ENCODE measurements at places on chromosomes 7 and 10.

DNA sequence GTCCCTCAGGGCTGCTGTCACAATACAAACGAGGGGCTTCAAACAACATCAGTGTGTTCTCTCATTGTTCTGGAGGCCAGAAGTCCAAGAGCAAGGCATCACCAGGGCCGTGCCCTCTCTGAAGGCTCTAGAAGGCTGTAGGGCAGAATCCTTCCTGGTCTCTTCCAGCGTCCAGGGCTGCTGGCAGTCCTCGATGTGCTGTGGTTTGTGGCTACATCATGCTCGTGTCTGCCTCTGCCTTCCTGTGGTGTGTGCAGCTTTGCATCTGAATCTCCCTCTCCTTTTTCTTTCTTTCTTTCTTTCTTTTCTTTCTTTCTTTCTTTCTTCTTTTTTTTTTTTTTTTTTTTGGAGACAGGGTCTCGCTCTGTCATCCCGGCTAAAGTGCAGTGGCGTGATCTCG is 103.5 kb downstream of the INSYN2A start:
- no peak for DNase-seq

- no peak for DNase-seq
Measured at GRCh38 chr10:73556855-73557254, 34.3 kb downstream of the USP54 start.

- no peak for DNase-seq
Measured at GRCh38 chr10:13707156-13707881, 120.6 kb downstream of the PRPF18 start.

DNA sequence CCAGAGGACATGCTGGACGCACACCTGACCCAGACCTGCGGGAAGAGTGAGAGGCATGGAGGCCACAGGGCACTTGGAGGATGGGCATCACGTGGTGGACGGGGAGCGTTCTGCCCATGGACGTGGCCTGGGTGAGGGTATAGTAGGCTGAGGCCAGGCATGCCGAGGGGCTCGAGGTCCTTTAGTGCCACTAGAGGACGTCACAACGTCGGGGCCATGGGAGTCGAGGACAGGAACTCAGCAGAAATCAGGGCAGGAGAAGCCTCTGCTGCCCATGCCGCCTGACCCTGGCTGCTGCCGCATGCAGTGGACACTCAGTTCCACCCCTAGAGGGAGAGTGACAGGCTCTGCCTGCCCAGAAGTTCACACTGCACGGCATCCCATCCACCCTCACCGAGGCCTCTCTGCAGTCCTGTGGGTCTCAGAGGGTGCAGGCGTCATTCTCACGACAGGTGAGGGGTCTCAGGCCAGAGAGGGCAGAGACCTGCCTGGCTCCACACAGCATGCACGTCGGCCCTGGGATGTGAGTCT is 198.7 kb downstream of the ADARB2 start:
- DNase-seq: no peak

- DNase-seq: no peak
Measured at GRCh38 chr7:138837627-138838026, 39.6 kb upstream of the ATP6V0A4 start.

DNA sequence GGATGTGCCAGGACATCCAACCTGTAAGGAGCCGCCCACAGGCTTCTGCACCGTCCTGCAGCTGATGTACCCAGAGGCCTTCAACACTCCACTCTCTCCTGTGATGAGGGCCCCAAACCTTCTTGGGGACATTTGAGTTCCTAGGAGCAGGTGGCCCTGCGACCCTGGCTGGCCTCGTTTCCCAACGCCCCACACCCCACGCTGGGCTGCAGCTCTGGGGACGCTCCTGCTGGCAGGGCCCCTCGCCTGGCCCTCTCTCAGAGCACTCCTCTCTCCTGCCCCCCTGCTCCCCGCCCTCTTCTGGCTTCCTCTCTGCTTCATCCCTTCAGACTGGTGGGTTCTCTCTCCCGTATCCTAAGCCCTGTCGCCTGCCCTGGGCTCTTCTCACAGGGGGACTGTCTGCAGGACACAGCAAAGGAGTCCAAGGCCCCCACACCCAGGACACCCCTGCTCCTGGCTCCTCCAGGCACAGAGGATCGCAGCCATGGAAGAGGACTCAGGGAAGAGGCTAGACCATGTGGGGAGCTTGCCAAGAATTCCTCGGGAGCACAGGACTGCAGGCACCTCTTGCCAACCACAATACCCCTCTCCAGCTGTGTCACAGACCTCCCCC is 541.4 kb downstream of the TCERG1L start:
- DNase-seq: no peak

- peak; percentile 15 for DNase-seq
Measured at GRCh38 chr7:33040803-33041516, 21.6 kb downstream of the NT5C3A start.

DNA sequence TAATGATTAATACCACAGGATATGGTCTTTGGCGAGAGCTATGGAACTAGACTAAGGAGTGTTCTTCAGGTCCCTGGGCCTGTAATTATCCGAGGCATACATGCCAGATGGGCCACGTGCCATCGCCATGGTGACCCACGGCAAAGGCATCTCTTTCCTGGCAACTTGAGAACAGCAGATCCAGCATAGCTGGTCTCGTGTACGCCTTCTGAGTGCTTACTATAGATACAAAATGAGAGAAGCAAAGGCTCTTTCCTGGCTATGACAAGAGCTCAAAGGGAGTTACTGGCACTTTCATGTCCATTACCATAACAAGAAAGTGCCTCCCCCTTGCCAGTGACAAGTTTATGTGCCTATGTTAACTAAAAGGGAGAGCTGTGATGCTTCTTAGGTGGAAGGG is 26.0 kb upstream of the GLI3 start:
- no peak for DNase-seq

DNA sequence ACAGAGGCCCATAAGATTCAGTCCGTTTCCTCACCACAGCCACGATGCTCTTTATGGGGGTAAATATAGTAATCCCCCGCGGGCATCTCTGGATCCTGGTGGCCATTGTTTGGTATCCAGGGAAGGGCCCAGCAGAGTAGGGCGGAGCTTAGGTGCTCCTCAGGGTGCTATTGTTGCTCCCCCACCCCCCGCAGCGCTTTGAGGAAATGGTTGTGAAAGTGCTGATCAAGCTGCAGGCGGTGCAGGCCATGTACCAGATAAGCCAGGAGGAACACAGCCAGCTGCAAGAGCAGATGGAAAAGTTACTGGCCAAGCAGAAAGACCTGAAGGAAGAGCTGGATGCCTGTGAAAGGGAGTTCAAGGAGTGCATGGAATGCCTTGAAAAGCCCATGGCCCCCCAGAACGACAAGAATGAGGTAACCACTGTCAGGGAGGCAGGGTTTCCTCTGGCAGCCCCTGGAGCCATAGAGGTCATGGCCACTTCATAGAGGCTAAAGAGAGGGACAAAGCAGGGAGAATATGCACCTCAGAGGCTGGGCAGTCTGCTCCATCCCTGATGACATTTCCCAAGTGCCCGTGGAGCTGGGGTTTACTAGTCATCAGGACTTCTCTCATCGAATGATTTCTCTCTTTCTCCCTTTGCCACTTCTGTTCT is 17.6 kb upstream of the FLNC start:
- peak; percentile 81 for DNase-seq

- no peak for DNase-seq
Measured at GRCh38 chr10:68163735-68164134, 54.4 kb downstream of the MYPN start.

DNA sequence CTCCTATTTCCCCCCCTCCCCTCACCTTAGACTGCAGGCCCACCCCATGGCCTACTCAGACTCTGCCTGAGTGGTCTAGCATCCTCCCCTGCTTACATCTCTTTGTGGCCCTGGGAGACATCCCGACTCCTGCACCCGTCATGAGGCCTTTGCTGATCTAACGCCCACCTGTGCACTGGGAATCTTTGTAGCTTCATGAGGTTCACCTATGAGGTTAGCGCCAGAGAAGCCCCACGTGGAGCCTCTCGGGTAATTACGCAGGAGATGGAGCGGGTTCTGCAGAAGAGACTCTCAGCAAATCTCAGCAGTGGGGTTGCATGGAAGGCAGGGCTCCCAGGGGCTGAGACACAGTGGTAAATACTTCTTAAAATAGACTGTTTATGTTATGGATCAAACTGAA is 43.5 kb upstream of the HSPA12A start:
- no peak for DNase-seq

DNA sequence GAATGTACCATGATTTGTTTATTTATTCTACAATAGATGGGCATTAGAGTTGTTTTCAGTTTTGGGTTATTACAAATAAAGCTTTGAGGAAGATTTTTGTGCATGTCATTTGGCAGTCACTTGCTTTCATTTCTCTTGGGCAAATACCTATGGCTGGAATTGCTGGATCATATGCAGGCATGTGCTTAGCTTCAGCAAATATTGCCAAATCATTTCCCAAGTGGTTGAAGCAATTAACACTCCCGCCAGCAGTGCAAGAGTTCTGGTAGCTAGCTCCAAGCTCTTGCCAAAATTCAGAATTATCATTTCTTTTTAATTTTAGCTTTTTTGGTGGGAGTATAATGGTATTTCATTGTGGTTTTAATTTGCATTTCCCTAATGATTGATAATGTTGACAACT is 32.9 kb upstream of the PCBD1 start:
- no peak for DNase-seq

- peak; percentile 63 for DNase-seq
Measured at GRCh38 chr10:71725998-71726579, 6.5 kb upstream of the C10orf105 start.

DNA sequence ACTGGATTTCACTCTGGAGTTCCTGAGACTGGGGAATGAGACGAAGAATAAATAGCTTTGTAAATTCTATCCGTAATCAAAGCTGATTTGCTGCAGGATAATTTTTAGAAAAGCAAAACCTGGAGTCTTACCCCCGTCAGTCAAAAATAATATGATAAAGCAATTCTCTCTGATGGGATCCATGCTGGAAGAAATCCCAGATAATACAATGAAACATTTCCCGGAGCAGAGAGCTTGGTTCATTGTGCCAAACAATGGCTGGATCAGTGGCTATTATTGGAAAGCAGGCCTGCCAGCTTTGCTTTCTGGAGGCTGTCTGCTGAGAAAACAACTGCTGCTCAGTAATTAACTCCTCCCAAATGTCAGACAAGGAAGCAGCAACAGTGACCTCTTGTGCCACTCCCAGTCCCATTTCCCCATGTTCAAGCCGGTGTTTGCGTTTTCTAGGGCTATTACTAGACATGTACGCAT is 609.4 kb upstream of the PCDH15 start:
- DNase-seq: no peak

DNA sequence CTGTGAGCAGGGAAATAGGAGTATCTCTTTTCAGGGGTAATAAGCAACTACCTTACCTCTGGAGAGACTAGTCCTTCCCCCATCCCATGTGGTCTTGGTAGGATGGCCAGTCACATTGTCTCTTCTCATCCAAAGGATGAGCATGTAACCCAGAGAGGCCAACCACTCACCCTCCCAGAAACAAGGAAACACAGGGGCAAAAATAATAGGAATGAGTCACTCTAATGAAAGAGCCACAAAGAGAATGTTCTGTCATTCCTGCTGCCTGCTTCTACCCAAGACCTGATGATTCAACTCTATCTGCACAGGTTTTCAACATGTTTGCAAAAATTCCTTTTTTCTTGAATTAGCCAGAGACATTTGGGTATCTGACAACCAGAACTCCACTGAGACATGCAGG is 99.3 kb upstream of the NFE2L3 start:
- DNase-seq: no peak

GRCh38 chr10:92880917-92881316 is 32.6 kb downstream of the EXOC6 start:
- no peak for DNase-seq

DNA sequence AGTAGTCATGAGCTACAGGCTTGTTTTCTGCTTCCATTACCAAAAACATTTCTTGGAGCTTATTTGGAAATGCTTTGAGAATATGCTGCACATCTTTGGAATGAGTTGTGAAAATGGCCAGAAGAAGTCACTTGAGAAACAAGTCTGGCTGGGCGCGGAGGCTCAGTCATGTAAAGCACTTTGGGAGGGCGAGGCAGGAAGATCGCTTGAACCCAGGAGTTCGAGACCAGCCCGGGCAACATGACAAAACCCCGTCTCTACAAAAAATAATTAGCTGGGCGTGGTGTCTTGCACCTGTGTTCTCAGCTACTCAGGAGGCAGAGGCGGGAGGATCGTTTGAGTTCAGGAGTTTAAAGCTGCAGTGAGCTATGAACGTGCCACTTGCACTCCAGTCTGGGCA is 882 bp upstream of the CHCHD1 start:
- no peak for DNase-seq

GRCh38 chr7:50427518-50427917 is 22.6 kb downstream of the FIGNL1 start:
- no peak for DNase-seq

GRCh38 chr7:146346096-146346495 is 229.5 kb downstream of the CNTNAP2 start:
- no peak for DNase-seq

DNA sequence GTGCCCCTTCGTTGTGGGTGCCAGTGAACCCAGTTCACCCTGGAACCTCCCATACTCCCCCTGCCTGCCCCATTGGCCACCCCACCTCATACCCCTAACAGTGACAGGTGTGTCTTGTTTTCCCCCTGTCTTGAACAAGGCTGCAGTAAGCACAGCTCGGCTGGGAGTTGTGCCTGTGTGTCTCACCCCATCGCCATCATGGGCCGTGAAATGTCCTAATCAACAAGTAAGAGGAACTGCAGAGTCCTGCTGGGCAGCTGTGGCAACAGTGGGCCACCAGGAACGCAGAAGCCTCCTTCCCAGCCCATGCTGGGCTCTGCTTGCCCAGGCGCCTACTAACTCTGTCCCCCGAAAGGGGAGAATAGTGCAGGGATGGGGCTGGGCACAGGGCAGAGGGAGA is 91.6 kb downstream of the C10orf105 start:
- DNase-seq: no peak

- DNase-seq: no peak
Measured at GRCh38 chr10:14184841-14185315, 145.8 kb downstream of the FRMD4A start.

DNA sequence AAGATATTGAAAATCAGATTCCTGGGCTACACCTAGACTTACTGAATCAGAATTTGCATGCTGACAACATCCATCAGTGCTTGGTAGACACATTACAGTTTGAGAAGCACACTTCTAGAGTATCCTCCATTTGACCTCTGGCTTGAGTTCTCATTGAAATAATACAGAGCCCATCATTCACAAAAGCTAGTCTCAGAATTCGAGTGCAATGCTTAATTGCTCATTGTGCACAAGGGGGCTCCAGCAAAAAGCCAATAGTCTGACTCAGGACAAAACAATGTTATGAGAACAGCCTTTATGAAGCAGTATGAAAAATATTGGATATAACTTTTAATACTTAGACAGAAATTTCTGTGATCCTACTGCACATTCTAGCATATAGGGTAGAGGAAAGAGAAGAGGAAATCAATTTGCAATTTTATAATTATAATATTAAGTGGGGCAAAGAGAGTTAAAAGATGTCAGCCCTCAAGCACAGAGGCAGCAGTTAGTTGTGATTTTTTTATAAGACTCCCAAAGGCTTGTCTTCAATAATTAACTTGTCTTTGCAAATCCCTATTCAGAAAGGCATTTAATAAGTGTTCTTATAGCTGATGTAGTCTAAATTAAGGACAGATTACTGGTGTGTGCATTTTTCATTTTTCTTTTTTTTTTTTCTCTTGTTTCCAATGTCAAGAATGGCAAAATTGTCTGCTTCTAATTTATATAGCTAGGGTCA is 105.8 kb upstream of the ANK3 start:
- DNase-seq: no peak

GRCh38 chr10:85311613-85312337 is 983.4 kb downstream of the CCSER2 start:
- no peak for DNase-seq
